Body of pancreas (tissue), 4 donors: ENCODE measurements at places on chromosomes 2 and 18.

GRCh38 chr2:54866868-54867267 lies 143.4 kb downstream of the EML6 start:
- no peaks in the 10 kb centered on the region for H3K27me3 ChIP-seq
- H3K36me3 ChIP-seq: no peaks in the 10 kb centered on the region
- H3K4me1 ChIP-seq: no peaks in the 10 kb centered on the region

GRCh38 chr2:60612033-60612432 lies 58.6 kb upstream of the BCL11A start:
- no peaks in the 10 kb centered on the region for H3K4me1 ChIP-seq
- no peak overlapping the region for H3K4me3 ChIP-seq
- DNase-seq: no peak
- no peaks in the 10 kb centered on the region for H3K36me3 ChIP-seq
- H3K27me3 ChIP-seq: no peaks in the 10 kb centered on the region

- H3K27ac ChIP-seq: no peak overlapping the region
- no peaks in the 10 kb centered on the region for H3K27me3 ChIP-seq
- H3K36me3 ChIP-seq: no peaks in the 10 kb centered on the region
- H3K4me1 ChIP-seq: peaks cover 7% of the 10 kb centered on the region
- no peak for DNase-seq
Observed at GRCh38 chr2:121555008-121555407, 24.3 kb downstream of the RNU4ATAC start.

GRCh38 chr2:61179701-61180639 lies 18.0 kb downstream of the C2orf74 start:
- no peak overlapping the region for H3K4me3 ChIP-seq
- no peak overlapping the region for H3K27ac ChIP-seq
- H3K36me3 ChIP-seq: peaks cover 13% of the 10 kb centered on the region
- peaks cover 53% of the 10 kb centered on the region for H3K4me1 ChIP-seq
- DNase-seq: peak; percentile 71

- DNase-seq: no peak
- no peaks in the 10 kb centered on the region for H3K36me3 ChIP-seq
- H3K27me3 ChIP-seq: no peaks in the 10 kb centered on the region
- no peak overlapping the region for H3K4me3 ChIP-seq
Observed at GRCh38 chr18:62602706-62603105, 79.9 kb downstream of the ZCCHC2 start.

GRCh38 chr2:185507719-185508118 lies 230.9 kb upstream of the FSIP2 start:
- H3K4me3 ChIP-seq: no peak overlapping the region
- no peak overlapping the region for H3K27ac ChIP-seq
- no peaks in the 10 kb centered on the region for H3K4me1 ChIP-seq
- DNase-seq: no peak

GRCh38 chr2:147636238-147636882 lies 208.5 kb upstream of the ACVR2A start:
- no peak overlapping the region for H3K27ac ChIP-seq
- H3K4me3 ChIP-seq: no peak overlapping the region
- no peaks in the 10 kb centered on the region for H3K4me1 ChIP-seq
- H3K36me3 ChIP-seq: no peaks in the 10 kb centered on the region

- no peak overlapping the region for H3K4me3 ChIP-seq
- DNase-seq: no peak
- no peak overlapping the region for H3K27ac ChIP-seq
- no peaks in the 10 kb centered on the region for H3K4me1 ChIP-seq
- no peaks in the 10 kb centered on the region for H3K36me3 ChIP-seq
- H3K27me3 ChIP-seq: no peaks in the 10 kb centered on the region
Observed at GRCh38 chr2:234355021-234355720, 141.7 kb downstream of the ARL4C start.

GRCh38 chr2:197079414-197079813 lies 152.9 kb upstream of the PGAP1 start:
- no peak overlapping the region for H3K4me3 ChIP-seq
- H3K36me3 ChIP-seq: no peaks in the 10 kb centered on the region
- no peaks in the 10 kb centered on the region for H3K27me3 ChIP-seq
- DNase-seq: no peak
- no peaks in the 10 kb centered on the region for H3K4me1 ChIP-seq

DNA sequence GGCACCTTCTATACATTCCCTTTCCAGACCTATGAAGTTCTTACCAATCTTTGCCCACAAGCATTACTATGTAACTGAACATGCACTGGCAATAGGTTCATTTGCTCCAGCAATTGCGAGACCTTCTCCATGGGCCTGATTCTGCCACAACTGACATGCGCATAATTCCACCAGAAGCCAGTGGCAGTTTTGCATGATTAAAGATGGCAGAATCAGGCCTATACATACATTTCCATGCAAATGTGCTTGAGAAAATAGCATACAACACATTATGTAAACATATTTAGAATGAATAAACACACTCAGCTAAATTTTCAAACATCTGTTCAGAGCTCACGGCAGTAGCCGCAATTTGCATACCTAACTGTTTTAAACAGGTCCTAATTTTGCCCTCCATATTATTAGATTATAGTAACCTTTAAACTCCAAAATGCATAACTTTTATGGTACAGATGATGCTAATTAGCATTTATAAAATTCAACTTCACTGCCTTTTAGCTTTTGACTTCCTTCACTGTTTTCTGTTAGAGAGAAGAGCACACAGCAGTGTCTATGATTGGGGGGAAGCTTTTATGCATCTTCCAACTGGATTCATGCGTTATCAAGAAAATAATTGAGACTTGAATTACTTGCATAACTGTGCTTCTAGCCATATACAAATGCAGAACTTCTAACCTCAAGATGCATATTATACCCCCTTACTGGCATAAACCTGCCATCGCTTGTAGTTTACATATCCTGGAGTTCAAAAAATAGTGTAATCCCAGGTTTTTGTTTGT lies 155.3 kb upstream of the CDH19 start:
- no peaks in the 10 kb centered on the region for H3K4me1 ChIP-seq
- H3K36me3 ChIP-seq: no peaks in the 10 kb centered on the region
- no peaks in the 10 kb centered on the region for H3K27me3 ChIP-seq
- H3K4me3 ChIP-seq: no peak overlapping the region
- no peak overlapping the region for H3K27ac ChIP-seq

DNA sequence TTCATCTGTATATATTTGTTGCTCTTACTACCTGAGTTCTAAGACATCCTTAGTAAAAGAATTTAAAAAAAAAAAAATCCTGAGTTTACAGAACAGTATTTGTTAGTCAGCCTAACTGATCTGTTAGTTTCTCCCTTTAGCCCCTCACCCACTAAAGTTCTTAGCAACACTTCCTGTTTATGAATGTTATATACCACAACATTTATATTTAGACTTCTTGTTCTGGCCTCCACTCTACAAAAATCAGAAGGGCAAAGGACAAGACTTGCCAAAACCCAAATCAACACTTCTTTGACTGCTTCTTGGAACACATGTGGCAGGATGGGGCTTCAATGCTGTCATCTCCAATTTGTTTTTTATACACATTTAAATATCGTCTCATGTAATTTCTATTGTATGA lies 71.1 kb downstream of the MGAT5 start:
- H3K27me3 ChIP-seq: no peaks in the 10 kb centered on the region
- no peak for DNase-seq
- H3K36me3 ChIP-seq: no peaks in the 10 kb centered on the region
- no peak overlapping the region for H3K4me3 ChIP-seq
- H3K27ac ChIP-seq: no peak overlapping the region

- no peaks in the 10 kb centered on the region for H3K27me3 ChIP-seq
- H3K27ac ChIP-seq: no peak overlapping the region
- H3K4me1 ChIP-seq: no peaks in the 10 kb centered on the region
- no peak overlapping the region for H3K4me3 ChIP-seq
Observed at GRCh38 chr2:173656086-173656485, 301.4 kb downstream of the CDCA7 start.

DNA sequence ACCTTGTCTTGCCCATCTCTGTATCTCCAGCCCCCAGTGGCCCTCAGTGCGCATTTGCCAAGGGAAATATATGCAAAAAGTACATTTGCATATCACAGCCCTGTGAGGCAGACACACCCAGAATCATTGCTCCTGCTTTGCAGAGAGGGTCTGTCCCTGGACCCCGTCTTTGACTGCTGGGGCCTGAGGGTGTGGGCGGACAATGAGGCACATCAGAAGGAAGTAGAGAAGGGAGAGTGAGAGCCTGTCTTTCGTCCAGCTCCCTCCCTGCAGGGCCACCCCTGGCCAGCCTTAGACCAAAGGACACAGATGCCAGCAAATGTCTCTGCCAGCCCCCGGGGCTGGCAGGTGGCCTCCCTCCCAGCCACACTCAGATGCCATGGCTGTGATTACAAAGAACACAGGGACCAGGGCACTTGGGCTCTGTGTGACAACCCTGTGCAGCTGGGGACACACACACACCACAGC lies 516.2 kb upstream of the MYT1L start:
- no peaks in the 10 kb centered on the region for H3K27me3 ChIP-seq
- H3K4me3 ChIP-seq: no peak overlapping the region
- H3K27ac ChIP-seq: peak overlapping the region; percentile 79
- H3K36me3 ChIP-seq: no peaks in the 10 kb centered on the region
- peak; percentile 51 for DNase-seq

GRCh38 chr2:234550511-234551107 lies 53.7 kb upstream of the ARL4C start:
- no peaks in the 10 kb centered on the region for H3K27me3 ChIP-seq
- H3K4me3 ChIP-seq: no peak overlapping the region
- no peak overlapping the region for H3K27ac ChIP-seq
- H3K36me3 ChIP-seq: no peaks in the 10 kb centered on the region
- peak; percentile 62 for DNase-seq
- no peaks in the 10 kb centered on the region for H3K4me1 ChIP-seq

- H3K4me1 ChIP-seq: peaks cover 16% of the 10 kb centered on the region
- H3K36me3 ChIP-seq: no peaks in the 10 kb centered on the region
- DNase-seq: peak; percentile 24
- H3K27me3 ChIP-seq: no peaks in the 10 kb centered on the region
- no peak overlapping the region for H3K27ac ChIP-seq
Observed at GRCh38 chr2:61978522-61978921, 73.0 kb downstream of the COMMD1 start.

DNA sequence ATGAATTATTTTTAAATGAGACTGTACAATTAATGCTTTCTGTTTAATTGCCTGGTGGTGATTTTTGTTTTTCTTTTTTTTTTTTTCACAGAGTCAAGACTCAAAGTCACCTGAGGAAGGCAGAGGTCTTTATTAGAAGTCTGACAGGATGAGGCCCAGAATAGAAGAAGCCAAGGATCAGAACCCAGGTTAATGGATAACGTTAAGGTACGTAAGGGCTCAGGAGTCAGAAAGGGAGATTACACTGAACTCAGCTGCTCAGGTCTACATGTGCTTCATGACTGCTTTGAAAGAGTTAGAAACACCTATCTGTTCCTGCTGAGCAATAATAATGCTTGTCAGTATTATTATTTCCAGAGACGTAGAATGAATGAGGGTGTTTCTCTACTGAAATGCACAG lies 196.5 kb downstream of the LRATD1 start:
- no peak overlapping the region for H3K4me3 ChIP-seq
- no peak overlapping the region for H3K27ac ChIP-seq
- no peaks in the 10 kb centered on the region for H3K36me3 ChIP-seq
- no peak for DNase-seq
- H3K4me1 ChIP-seq: no peaks in the 10 kb centered on the region
- no peaks in the 10 kb centered on the region for H3K27me3 ChIP-seq

DNA sequence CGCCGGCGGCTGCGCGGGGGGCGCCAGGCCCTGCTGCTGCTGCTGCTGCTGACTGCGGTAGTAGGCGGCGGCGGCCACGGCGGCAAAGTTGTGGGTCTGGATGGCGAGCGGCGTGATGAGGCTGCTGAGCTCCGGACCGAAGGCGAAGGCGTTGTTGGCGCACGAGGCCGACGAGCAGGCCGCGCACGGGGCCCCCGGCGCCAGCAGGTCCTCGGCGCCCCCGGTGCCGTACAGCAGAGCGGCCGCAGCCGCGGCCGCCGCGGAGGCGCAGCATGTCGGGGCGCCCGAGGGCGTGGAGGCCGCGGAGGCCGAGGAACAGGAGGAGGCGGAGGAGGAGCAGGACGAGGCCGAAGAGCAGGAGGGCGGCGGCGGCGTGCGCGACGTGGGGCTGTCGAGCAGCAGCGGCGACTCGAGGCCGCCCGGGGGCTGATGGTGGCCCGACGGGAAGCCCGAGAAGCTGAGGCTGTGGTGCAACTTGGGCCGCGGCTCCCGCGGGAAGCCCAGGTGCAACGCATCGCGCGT lies 1.8 kb downstream of the ZFP36L2 start:
- peak; percentile 36 for DNase-seq
- H3K4me1 ChIP-seq: peaks cover 57% of the 10 kb centered on the region
- no peaks in the 10 kb centered on the region for H3K27me3 ChIP-seq
- peak overlapping the region; percentile 69 for H3K4me3 ChIP-seq
- peaks cover 8% of the 10 kb centered on the region for H3K36me3 ChIP-seq
- H3K27ac ChIP-seq: peak overlapping the region; percentile 97

- H3K27me3 ChIP-seq: no peaks in the 10 kb centered on the region
- H3K4me1 ChIP-seq: no peaks in the 10 kb centered on the region
- no peak for DNase-seq
- no peak overlapping the region for H3K27ac ChIP-seq
- no peak overlapping the region for H3K4me3 ChIP-seq
- no peaks in the 10 kb centered on the region for H3K36me3 ChIP-seq
Observed at GRCh38 chr2:163312713-163313112, 423.1 kb downstream of the FIGN start.

DNA sequence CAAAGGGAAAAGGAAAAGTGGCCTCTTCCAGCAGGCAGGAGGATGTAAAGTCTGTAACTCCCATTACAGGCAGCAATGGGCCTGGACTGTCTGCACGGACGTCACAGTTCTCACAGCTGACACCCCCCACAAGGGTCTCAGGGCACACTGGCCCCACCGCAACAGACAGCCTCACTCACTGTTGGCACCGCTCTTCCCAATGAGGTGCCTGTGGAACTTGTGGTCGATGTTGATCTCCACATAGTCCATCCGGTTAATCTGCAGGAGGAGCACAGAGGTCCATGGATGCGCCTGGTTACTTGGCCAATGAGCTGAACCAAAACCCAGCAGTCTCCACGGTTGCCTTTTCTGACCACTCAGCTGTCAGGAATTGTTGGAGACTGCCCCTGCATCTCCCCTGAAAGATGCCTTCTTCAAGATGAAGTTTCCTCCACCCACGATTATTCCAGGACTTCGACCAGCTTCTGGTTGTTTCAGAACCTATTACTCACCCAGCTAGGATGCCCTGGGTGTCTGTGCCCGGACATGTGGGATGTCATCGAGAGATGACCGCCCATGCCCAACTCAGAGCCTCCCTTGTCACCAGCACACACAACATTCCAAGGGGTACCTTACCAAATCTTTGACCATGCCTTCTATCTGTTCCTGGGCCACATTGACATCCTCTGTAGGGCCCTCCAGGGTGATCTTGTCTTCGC lies 62.5 kb downstream of the HDLBP start:
- H3K4me1 ChIP-seq: peaks cover 24% of the 10 kb centered on the region
- H3K4me3 ChIP-seq: no peak overlapping the region
- no peaks in the 10 kb centered on the region for H3K27me3 ChIP-seq
- no peak for DNase-seq
- peaks cover 37% of the 10 kb centered on the region for H3K36me3 ChIP-seq
- no peak overlapping the region for H3K27ac ChIP-seq

DNA sequence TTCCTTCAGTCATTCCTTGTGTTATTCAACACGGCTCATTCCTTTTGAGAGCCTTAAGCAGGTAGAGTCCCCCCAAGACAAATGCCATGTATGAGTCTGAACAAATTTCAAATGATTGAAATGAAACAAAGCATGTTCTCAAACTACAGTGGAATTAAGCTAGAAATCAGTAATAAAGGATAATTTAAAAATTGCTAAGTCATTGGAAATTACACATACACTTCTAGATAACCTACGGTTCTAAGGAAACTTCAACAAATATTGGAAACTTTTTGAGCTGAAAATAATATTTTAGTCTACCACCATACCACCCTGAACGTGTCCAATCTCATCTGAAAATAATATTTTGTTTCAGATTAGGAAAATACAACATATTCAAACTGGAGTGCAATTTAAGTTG lies 71.8 kb upstream of the UGP2 start:
- H3K27ac ChIP-seq: no peak overlapping the region
- no peaks in the 10 kb centered on the region for H3K27me3 ChIP-seq
- H3K4me3 ChIP-seq: no peak overlapping the region
